A549 treated with Mapracorat at 1 μM for 4 hours (cell line): ENCODE measurements at places on chromosomes 3 and 15. TPM values are rescaled to one million over a fixed set of nuclear protein-coding genes. Genes with fewer than 3 reads are reported as not detected.

The GHSR gene
- total RNA-seq = not detected in 5 replicates

The KLF15 gene
- 0.42 to 0.56 TPM (median 0.43 TPM) in 5 replicates for total RNA-seq

The GOLGA8R gene
- 0.17 to 0.26 TPM (median 0.22 TPM) in 4 of 5 replicates, not detected in the other for total RNA-seq

The ACKR2 gene
- 0.09 to 0.22 TPM in 2 of 5 replicates, not detected in the others for total RNA-seq

The SPSB4 gene
- 0.07 to 0.21 TPM (median 0.12 TPM) in 5 replicates for total RNA-seq
